Lower lobe of right lung (tissue), 2 donors: ENCODE measurements at places on chromosomes 12 and 14. TPM values are rescaled to one million over a fixed set of nuclear protein-coding genes. Genes with fewer than 3 reads are reported as not detected.
A peak's percentile ranks its signal among the peaks of the same experiment; 100 is the strongest.

Gene KIF26A
- total RNA-seq: 4.4 TPM

DNA sequence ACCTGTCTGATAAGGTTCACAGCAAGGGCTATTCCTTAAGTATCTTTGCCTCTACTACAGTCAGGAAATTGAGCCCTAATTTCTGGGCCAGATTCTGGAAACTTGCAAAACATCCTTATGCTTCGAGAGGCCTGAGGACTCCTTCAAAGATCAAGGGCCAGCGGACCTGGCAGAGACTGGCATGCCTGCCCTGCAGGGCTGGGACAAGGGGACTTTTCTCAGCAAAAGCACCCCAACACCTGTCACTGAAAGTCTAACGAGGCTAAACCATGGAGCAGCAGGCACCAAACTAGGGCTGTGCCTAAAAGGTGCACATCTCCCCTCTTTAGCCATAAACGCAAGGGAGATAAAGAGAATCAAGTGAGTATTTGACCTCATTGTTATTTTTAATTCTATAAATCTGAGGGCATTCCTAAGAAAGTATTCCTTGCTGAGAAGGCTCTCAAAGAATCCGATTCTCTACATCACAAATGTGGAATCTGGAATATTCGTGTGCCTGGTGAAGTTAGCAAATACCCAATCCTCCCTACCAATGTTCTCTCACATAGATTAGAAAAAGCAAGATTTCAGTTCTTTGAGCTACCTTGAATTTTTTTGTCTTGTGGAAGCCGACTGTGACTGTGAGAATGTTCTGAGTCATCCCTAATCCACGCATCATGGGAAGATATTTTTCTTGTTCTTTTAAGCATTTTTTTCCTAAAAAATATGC, 328.2 kb upstream of the NOVA1 start:
- no peaks in the 10 kb centered on the region for H3K27me3 ChIP-seq
- no peak overlapping the region for H3K27ac ChIP-seq
- peak; percentile 56 for DNase-seq

DNA sequence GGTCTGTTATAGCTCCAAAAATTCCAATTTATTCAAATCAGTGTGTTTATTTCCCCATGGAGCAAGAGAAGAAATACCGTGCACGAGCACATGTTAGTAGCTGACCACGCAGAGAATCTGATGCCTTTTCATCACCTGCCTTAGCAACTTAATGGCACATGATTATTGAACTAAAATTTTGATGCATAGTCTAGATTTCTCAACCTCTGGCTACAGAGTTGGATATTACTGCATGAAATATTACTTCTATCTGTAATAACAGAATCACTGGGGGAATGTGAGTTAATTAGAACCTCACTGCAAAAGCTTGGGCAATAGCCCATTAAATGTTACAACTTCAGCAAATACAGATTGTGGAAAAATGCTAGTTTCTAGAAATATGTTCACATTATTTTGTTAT, 335.8 kb downstream of the FLRT2 start:
- H3K4me3 ChIP-seq: no peak overlapping the region
- H3K36me3 ChIP-seq: no peaks in the 10 kb centered on the region
- no peak overlapping the region for H3K27ac ChIP-seq
- no peaks in the 10 kb centered on the region for H3K27me3 ChIP-seq
- no peak for DNase-seq

DNA sequence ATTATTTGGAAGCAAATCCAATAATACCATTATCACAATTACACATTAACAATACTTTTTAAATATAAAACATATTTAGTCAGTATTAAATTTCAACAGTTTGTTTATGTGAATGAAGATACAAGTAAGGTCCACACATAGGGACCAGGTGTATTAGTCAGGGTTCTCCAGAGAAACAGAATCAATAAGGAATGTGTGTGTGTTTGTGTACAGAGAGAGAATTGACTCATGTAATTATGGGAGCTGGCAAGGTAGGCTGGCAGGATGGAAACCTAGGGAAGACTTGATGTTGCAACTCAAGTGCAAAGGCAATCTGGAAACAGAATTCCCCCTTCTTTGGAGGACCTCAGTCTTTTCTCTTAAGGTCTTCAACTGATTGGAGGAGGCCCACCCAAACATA, 123.2 kb upstream of the OTX2 start:
- H3K4me3 ChIP-seq: no peak overlapping the region
- H3K4me1 ChIP-seq: no peaks in the 10 kb centered on the region
- DNase-seq: no peak
- no peaks in the 10 kb centered on the region for H3K36me3 ChIP-seq

- H3K36me3 ChIP-seq: no peaks in the 10 kb centered on the region
- peaks cover 13% of the 10 kb centered on the region for H3K4me1 ChIP-seq
- H3K27me3 ChIP-seq: peaks cover 42% of the 10 kb centered on the region
- no peak for DNase-seq
- no peak overlapping the region for H3K4me3 ChIP-seq
These were observed 5.3 kb downstream of the NTF3 start for GRCh38 chr12:5437182-5437583.

GRCh38 chr12:110224379-110225304, 56.4 kb upstream of the ATP2A2 start:
- H3K4me1 ChIP-seq: peaks cover 16% of the 10 kb centered on the region
- peaks cover 4% of the 10 kb centered on the region for H3K36me3 ChIP-seq
- H3K4me3 ChIP-seq: peak overlapping the region; percentile 37
- DNase-seq: no peak
- H3K27ac ChIP-seq: peak overlapping the region; percentile 68

DNA sequence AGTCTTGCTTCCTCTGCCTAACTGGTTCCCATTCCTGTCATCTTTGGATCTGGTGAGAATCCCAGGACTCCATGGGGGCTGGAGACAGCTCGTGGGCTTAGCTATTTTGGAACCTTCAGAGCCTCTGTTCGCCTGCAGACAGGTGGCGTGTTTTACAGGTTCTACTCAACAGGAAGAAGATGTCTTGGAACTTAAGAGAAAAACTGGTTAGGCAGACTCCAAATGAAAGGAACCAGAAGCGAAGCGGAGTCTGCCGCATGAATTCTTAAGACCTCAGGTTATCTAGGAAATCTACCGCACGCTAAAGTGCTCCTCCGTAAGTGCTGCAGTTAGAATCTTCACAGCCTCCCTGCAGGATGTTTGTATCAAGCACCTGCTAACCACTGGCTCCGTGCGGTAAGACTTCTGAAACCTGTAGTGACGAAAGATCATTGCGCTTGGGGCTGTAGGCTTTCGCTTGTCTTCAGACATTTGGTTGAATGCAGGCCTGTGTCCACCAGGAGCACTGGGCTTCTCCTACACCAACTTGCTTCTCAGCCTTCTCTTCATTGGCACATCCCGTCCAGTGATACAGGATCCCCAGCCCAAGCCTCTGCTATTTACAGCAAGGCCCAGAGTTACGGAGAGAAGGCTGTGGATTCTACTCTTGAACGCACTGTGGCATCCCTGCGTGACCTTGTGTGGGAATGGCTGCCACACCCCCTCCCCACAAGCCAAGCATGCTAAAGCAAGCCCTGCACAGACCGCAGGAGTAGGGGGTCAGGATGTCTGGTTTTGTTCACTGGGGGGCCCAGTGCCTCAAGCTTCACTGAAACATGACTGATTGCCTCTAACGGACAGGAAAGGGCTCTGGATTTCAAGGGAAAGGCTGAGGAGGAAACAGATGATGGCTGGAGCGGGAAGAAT, 35.0 kb downstream of the ACADS start:
- H3K4me3 ChIP-seq: no peak overlapping the region
- peaks cover 47% of the 10 kb centered on the region for H3K36me3 ChIP-seq
- H3K4me1 ChIP-seq: peaks cover 11% of the 10 kb centered on the region
- no peaks in the 10 kb centered on the region for H3K27me3 ChIP-seq
- H3K27ac ChIP-seq: peak overlapping the region; percentile 71

DNA sequence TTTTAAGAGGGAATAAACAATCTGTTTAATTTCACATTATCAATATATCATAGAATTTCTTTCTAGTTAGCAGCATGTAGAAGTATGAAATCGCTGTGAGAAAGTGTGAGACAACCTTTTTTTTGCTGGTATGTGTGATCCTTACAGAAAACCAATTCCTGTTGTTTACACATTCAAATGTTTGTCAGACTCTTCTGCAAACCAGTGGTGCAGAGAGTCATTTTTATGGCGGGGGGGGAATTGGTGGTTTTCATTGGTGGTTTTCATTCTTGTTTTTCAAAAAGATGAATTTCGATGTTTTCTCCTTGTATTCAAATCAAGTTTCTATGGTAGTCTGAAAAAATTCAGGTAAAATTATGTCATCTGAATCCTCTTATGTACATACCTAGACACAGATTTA, 57.8 kb downstream of the SLC25A21 start:
- no peaks in the 10 kb centered on the region for H3K36me3 ChIP-seq
- H3K27ac ChIP-seq: no peak overlapping the region
- H3K27me3 ChIP-seq: no peaks in the 10 kb centered on the region
- no peaks in the 10 kb centered on the region for H3K4me1 ChIP-seq

GRCh38 chr12:67386869-67387565, 117.9 kb downstream of the CAND1 start:
- no peak for DNase-seq
- no peak overlapping the region for H3K4me3 ChIP-seq
- H3K27me3 ChIP-seq: no peaks in the 10 kb centered on the region
- H3K36me3 ChIP-seq: no peaks in the 10 kb centered on the region
- no peak overlapping the region for H3K27ac ChIP-seq

DNA sequence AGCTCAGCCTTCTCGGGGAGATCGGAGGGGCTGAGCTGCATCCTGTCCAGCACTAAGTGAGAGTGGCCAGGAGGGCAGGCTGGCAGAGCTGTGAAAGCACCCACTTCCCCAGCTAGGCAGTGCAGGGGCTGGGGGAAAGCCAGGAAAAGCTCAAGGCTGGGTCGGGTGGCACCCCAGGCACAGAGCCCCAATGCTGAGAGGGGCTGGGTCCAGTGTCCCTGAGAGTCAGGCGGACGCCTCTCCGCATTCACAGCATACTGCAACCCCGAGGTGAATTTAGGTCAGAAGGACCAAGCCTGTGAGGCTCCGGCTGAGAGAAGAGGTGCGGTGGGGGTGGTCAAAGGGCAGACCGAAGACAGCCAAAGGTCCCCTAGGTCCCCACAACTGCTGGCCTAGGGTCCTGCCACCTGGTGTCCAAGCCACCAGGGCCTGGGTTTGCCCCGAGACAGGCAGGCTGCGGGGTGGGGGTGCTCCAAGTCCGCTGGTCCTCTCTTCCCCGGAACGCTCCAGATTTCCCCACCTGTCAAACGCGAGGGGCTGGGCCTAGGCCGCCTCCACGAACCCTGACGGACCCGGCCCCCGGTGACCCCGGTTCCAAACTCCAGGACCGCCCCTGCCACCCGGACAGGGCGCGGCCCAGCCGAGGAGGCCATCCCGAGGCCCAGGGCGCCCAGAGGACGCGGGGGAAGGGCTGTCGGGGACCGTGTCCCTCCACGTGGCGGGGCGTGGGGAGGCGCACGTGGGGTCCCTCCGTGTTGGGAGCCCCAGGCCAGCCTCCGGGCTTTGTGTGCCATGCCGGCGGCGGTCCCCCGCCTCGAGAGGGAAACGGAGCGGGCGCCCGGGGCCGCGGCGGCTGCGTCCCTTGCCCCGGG, 527 bp downstream of the CAMKK2 start:
- no peaks in the 10 kb centered on the region for H3K27me3 ChIP-seq
- peak overlapping the region; percentile 99 for H3K4me3 ChIP-seq
- peak; percentile 66 for DNase-seq
- peak overlapping the region; percentile 93 for H3K27ac ChIP-seq
- peaks cover 45% of the 10 kb centered on the region for H3K4me1 ChIP-seq

GRCh38 chr12:42525444-42525843, 64.1 kb downstream of the PRICKLE1 start:
- no peaks in the 10 kb centered on the region for H3K27me3 ChIP-seq
- H3K36me3 ChIP-seq: no peaks in the 10 kb centered on the region
- H3K4me3 ChIP-seq: no peak overlapping the region
- no peak for DNase-seq
- H3K27ac ChIP-seq: no peak overlapping the region
- no peaks in the 10 kb centered on the region for H3K4me1 ChIP-seq

DNA sequence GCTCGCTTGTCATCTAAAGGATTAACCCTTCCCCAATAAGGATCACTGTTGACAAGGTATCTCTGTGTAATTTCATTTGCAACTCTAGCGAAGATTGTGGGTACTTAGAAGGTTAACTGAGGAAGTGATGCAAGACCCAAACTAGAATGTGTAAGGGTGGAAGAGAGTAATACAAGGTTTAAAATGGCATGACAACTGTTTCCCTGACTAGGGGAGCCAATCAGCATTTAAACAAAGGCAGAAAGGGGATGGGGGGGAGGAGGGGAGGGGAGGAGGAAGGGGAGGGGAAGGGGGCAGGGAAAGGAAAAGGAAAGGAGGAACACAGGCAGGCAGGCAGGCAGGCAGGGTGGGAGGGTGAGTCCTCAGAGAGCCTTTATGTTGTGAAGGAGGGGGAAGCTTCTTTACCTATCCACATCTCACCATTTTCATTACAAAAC, 31.1 kb downstream of the NRDE2 start:
- peaks cover 66% of the 10 kb centered on the region for H3K36me3 ChIP-seq
- peaks cover 21% of the 10 kb centered on the region for H3K4me1 ChIP-seq
- H3K4me3 ChIP-seq: no peak overlapping the region
- H3K27ac ChIP-seq: no peak overlapping the region

DNA sequence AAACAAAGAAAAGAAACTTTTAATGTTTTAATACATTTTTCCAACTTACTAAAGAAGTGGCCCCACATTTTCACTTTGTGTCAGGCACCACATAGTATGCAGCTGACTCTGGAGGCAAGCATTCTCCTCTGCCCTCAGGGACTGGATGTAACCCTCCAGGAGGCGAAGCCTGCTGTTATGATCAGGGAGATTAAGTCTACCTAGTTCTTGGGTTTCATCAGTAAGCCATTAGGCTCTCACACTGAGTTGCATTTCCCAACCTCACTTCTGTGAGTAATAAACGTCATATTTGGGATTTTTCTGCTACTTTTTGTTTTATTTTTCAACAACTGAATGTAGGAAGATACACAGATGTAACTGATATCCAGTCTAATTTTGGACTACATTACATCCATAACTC, 101.2 kb upstream of the LRFN5 start:
- H3K36me3 ChIP-seq: no peaks in the 10 kb centered on the region
- no peaks in the 10 kb centered on the region for H3K27me3 ChIP-seq
- DNase-seq: no peak
- no peak overlapping the region for H3K27ac ChIP-seq
- H3K4me3 ChIP-seq: no peak overlapping the region
